ENCODE measurements at places on chromosomes 6 and 20. TPM values are rescaled to one million over a fixed set of nuclear protein-coding genes. Genes with fewer than 3 reads are reported as not detected.

Gene GNAS-AS1
- 0.72 TPM for total RNA-seq

Gene C2
- 1.7 TPM for total RNA-seq

Gene HIVEP2
- 30.9 TPM for total RNA-seq

Gene PAK5
- 0.03 TPM for total RNA-seq

Gene BPIFB4
- total RNA-seq = not detected

Gene CLPSL1
- not detected for total RNA-seq

Gene SIRPG
- total RNA-seq = not detected
